ENCODE measurements at places on chromosomes 3 and 15.

DNA sequence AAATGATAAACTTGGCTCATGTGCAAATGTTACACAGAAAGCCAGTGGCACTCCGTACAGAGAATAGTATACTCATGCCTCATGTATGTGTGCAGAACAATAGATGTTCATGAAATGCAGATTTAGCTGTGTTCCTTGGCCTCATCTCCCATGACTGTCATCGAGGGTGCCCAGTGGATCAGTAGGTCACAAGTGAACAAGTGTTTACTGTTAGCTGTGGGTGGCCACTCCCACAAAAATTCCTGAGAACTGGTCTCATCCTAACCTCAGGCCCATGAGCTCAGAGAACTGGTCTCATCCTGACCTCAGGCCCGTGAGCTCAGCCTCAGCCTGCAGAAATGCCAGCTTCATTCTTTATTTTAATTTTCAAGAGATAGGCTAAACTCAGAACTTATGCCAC lies 124.1 kb downstream of the GADL1 start:
- no peak for DNase-seq

DNA sequence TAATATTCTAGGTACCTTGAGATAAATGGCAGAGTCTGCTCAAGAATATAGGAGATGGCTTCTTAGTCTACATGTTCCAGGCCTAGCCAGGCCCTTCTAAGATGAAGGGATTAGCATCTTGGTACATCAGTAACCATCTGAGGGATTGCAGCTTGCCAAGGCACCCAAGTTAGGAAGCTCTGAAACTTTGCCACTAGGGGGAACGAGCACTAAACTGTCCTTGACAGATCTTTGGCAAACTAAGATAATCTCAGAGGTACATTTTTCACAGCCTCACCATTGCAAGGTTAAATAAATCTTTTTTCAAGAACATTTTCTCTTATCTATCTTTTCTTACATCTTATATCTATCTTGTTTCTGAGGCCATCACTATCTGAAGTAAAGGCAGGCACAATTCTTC lies 351.2 kb downstream of the RAP2B start:
- no peak for DNase-seq

- DNase-seq, result no peak
Measured at GRCh38 chr3:98361289-98361688, 7.6 kb downstream of the OR5K4 start.

- DNase-seq, result no peak
Measured at GRCh38 chr3:40152482-40153133, 156.9 kb upstream of the EIF1B start.

- no peak for DNase-seq
Measured at GRCh38 chr15:71133747-71134472, 18.6 kb downstream of the THSD4 start.

DNA sequence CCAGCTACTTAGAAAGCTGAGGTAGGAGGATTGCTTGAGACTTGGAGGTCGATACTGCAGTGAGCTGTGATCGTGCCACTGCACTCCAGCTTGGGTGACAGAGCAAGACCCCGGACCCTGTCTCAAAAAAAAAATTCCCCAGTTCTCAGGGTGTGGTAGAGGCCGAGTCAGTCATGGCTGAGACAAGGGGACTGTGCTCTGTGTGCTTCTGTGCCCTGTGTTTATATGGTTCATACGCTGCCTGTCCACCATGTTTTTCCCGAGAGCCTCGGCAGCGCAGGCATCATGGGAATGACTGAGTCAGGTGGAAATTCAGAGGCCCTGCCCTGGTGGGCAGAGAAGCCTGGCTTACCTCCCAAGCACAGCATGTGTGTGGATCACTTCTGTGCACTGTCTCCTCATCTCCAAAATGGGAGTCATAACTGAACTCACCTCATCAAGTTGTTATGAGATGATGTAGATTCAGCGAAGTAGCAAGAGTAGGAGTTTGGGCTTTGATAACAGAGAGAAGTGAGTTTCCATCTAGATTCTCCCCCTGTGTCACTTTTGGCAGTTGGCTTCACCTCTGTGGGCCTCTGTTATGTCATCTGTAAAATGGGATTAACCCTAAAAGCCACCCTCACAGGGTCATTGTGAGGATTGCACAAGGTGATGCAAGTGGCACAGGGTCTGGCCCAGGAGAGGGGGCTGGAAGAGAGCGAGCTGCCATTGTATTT lies 56.9 kb downstream of the FLNB start:
- no peak for DNase-seq

GRCh38 chr15:75455982-75456531 lies 4.6 kb upstream of the SIN3A start:
- DNase-seq, result peak; percentile 67

- DNase-seq, result no peak
Measured at GRCh38 chr15:34240537-34240936, 15.7 kb downstream of the EMC4 start.

Measured in H9 (cell line).